ENCODE measurements at places on chromosomes 3 and 15.
A peak's percentile ranks its signal among the peaks of the same experiment; 100 is the strongest.

DNA sequence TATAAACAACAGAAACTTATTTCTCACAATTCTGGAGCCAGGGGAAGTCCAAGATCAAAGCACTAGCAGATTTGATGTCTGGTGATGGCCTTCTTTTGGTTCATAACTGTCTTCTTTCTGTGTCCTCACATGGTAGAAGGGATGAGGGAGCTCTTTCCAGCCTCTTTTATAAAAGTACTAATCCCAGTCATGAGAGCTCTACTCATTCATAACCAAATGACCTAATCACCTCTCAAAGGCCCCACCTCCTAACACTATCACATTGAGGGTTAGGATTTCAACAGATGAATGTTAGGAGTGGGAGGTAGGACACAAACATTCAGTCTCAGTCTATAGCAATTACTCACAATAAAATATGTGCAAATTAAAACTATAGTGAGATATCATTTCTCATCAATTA, 50.1 kb upstream of the UBE2E2 start:
- DNase-seq: no peak

DNA sequence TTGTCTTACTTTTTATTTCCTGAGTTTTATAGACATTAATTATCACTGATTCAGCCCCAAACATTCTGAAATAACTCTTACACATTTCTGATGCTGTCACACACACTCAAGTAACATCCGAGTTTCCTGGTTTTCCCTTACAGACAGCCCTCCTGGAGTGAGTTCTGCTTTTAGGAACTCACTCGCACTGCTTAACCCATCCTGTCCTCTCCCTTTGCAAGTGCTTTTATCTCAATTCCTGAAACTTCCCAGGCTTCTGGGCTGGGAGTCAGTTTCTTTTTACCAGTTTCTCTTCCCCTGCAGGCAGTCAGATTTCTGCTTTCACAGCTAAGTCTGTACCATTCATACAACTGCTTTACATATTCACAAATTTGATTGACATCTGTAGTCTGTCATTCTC, 15.6 kb upstream of the SH3GL3 start:
- no peak for DNase-seq

- no peak for DNase-seq
Measured at GRCh38 chr3:65961733-65962132, 77.0 kb downstream of the MAGI1 start.

DNA sequence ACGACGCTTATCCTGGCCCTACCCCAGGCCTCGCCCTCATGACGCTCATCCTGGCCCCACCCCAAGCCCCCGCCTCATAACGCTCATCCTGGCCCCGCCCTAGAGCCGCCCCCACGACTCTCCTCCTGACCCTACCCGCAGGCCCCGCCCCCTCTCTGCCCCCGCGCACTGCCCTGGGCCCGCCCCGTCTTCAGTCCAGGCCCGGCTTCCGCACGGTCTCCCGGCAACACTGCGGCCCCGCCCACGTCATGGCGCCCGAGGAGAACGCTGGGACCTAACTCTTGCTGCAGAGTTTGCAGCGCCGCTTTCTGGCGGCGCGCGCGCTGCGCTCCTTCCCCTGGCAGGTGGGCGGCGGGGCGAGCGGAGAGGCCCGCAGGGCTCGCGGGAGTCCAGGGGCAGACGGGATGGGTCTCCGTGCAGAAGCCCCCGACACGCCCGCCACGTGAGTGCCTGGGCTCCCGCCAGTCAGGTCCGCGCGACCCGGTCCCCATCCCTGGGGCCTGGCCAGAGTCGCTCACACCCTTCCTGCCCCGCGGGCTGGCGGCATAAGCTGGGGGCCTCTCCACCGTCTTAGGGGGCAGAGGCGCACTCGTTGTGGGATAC, 52.5 kb upstream of the ROPN1B start:
- DNase-seq: peak; percentile 43

DNA sequence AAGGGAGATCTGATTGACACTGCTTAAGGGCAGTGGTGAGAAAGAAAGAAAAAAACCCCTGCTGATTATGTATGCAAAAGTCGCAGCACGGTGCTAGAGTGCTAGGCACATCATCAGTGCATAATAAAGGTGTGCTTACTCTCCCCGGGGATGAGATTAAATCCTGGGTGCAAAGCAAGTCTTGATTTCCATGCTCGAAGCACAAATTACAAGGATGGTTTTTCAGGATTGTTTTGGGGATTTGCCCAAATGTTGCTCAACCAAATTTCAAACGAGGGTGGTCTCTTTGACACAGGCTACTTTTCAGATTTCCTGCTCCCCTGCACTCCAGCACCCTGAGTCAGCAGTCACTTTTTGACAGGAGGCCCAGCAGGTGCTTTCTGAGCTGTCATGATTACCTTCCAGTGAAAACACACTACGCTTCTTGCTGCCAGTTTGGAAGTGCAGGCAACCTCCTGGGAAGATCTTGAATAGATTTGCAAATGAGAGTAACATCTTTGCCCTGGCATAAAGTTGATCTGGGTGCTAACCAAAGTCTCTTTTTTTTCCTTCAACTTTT, 167.5 kb upstream of the TRIM42 start:
- DNase-seq: no peak

GRCh38 chr3:184261270-184261853, at the start of gene CAMK2N2:
Gene CAMK2N2 (minus strand): TSS chr3:184261553. CDS start chr3:184261285, 268 bp downstream.
- no peak for DNase-seq

DNA sequence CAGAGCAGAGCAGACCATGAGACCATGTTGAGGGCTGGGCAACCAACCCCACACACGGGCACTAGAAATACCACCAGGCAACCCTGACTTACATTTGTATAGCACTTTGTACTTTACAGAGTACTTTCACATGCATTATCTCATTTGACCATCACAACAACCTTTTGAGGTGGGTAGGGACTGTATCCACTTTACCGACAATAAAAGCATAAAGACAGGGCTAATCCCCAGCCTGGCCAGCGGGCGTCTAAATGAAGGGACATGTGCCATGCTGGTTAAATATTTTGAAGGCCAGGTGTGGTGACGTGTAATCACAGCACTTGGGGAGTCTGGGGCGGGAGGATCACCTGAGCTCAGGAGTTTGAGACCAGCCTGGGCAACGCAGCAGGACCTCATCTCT, 23.6 kb downstream of the RASGRP1 start:
- DNase-seq: no peak

DNA sequence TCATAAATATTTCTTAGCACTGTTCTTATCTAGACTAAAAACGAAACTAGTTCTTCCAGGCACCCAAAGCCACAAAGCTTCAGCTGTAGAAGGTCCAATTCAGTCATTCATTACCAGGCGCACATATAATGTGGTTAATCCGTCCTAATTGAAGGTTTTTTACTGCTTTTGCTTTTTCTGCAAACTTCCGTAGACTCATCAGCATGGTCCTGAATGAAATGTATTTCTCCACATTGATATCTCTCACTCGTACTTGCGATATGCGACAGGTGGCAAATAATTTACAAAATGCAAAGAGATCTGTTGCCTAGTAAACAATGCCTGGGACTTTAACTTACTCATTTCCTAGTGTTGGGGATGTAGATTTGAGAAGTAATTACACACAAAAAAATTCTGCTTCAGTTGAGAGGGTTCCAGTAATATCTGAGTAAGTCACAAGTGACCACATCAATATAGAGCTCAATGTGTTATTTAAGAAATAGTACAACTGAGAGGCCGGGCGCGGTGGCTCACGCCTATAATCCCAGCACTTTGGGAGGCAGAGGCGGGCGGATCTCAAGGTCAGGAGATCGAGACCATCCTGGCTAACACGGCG, 75.0 kb upstream of the MBNL1 start:
- no peak for DNase-seq

GRCh38 chr15:26128611-26129140, 265.5 kb upstream of the ATP10A start:
- DNase-seq: no peak

- no peak for DNase-seq
Measured at GRCh38 chr3:125185805-125186204, 26.7 kb downstream of the SLC12A8 start.

DNA sequence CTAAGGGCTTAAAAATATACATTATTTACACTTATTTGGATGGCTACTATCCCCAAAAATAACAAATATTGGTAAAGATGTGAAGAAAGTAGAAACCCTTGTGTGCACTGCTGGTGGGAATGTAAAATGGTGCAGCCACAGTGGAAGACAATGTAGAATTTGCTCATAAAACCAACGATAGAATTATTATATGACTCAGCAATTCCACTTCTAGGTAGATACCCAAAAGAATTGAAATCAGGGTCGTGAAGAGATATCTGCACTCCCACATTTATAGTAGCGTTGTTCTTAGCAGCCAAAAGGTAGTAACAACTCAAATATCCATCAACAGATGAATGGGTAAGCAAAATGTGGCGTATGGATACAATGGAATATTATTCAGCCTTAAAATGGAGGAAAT, 181.6 kb upstream of the UBE3A start:
- no peak for DNase-seq

DNA sequence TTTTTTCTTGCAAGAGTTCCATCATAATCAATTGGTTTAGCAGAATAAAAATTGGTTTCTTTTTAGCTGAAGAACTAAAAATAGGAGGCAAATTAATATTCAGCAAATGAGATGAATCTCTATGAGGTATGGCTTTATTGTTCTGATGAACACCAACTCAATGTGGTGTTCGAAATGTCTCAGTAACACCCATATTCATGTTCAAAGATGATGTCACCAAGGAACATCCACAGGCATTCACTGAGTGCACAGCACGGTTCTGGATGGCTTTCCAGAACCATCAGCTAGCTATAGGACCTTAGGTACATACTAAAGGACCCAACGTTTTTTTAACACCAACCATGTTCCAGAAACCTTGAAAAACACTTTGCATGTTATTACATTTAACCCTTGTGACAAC, 42.7 kb downstream of the CCNL1 start:
- no peak for DNase-seq

DNA sequence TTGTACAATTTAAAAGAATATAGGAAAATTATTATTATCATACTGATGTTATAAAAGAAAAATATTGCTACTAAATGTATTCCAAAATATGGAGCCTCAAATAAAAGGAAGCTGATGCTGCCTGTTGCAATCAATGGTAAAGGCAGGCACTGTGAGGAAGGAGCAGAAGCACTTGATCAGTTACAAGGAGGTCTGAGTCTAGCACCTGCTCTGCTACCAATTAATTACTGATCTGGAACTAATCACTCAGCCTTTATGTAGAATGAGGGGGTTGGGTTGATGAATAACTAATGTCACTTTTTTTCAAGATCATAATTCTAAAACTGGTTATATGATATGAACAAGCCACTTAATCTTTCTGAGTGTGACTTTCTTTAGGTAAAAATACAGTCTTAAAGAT, 5.5 kb downstream of the ADGRG7 start:
- no peak for DNase-seq

- no peak for DNase-seq
Measured at GRCh38 chr3:179027326-179027900, 44.2 kb downstream of the ZMAT3 start.

DNA sequence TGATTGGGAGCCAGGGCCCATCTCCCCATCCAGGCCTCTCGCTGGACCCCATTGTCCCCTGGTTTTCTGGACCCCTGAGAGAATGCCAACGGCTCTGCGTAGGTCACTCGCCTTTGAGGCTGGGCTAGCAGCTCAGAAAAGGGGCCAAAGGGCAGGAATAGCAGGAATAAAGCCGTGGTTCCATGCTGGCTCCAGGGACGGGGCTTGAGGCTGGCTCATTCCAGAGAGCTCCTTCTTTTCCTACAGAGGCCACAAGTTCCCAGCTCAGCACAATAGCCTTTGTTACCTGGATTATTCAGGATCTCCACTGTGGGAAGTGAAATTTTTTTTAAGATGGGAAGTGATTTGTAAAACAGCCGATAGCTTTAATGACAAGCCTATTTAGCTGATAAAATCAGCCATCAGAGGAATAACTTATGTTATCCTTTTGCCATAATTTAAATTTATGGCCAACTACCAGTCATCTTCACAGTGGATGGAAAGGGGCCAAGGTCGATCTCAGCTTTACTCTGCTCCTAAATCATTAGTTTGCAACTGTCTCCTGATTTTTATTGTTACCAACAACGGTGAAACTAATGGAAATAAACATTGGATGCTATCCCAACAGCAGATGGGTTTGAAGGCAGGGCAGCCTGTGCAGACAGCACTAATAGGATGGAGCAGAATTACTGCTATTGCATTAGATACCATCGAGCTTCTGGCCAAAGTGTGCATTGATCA, 124.3 kb downstream of the TMEM266 start:
- no peak for DNase-seq

DNA sequence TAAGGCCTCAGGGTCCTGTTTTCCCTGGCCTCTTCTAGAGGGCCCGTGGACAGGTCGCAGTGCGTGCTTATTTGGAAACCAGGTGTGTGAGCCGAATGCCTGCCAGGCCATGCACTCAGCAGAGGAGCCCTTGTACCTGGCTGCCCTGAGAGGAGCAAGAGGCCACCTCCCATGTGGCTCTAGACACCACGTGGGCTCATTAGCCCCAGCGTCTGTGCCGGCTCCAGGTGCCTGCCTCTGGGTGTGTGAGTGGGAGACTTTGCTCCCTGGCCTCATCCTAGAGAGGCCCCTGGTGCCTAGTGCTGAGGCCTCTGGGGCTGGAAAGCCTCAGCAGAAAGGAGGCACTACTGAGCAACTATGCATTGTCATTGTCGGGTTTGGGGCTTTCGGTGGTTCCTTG, 50.4 kb downstream of the KLF13 start:
- no peak for DNase-seq

DNA sequence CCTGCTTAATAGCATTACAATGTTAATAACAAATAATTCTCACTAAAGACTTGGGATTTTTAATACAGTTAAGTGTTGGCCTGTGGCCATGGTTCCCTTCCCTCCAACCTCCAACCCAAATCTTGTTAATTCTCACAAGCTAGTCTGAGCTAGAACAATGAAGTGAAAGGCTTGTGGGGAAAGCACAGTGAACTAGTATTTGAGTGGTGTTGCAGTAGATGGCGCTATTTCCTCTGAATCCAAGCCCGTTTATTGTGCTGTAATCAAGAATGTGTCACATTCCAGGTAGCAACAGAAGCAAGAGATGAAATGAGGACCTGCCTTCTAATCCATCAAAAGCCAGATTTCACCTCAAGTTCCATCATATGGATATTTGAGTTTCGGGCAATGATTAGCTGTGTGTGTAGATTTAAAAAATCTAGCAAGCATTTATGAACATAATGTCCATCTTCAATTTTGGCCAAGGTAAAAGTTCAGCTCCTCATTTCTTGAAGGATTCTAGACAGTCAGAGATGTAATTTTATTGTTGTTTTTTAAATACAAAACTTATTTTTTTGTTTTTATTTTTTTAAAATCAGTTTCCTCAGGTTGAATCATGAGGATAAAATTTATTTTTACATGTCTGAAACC, 160.7 kb downstream of the SQOR start:
- no peak for DNase-seq

GRCh38 chr3:145673838-145674237, 487.1 kb downstream of the PLOD2 start:
- DNase-seq: no peak

DNA sequence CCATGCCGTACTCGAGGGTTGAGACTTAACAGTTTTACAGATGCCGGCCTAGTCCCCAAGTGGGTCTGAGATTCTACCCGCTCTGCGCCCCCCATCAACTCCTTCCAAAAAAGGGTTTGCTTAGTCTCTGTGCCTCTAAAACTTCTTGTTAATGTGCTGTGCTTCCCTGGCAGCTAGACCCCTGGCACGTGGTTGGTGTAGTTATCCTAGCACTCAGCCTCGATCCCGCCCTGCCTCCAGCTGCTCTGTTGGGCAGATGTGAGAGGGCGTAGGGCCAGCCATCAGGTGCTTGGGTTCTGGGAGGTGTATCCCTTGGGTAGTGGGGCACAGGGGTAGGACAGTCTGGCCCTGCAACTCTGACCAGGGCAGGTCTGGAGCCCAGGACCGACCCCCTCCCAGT, 79.5 kb downstream of the FBLN2 start:
- no peak for DNase-seq

- no peak for DNase-seq
Measured at GRCh38 chr3:36814776-36815175, 50.4 kb upstream of the DCLK3 start.

All from cortex of kidney (tissue), 1 donor.